ENCODE measurements at places on chromosomes 7 and 10.

DNA sequence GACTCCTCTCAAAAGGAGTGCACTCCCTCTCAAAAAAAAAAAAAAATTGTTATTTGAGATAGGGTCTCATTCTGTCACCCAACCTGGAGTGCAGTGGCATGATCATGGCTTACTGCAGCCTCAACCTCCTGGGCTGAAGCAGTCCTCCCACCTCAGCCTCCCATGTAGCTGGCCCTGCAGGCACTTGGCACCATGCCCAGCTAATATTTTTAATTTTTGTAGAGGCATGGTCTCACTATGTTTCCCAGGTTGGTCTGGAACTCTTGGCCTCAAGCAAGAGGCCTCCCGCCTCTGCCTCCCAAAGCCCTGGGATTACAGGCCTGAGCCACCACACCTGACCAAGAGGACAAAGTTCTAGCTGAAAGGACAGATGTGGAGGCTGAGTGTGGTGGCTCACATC, 120.3 kb downstream of the EPC1 start:
- no peak for DNase-seq

- DNase-seq, result no peak
These were observed 46.2 kb downstream of the VWDE start for GRCh38 chr7:12357508-12357907.

DNA sequence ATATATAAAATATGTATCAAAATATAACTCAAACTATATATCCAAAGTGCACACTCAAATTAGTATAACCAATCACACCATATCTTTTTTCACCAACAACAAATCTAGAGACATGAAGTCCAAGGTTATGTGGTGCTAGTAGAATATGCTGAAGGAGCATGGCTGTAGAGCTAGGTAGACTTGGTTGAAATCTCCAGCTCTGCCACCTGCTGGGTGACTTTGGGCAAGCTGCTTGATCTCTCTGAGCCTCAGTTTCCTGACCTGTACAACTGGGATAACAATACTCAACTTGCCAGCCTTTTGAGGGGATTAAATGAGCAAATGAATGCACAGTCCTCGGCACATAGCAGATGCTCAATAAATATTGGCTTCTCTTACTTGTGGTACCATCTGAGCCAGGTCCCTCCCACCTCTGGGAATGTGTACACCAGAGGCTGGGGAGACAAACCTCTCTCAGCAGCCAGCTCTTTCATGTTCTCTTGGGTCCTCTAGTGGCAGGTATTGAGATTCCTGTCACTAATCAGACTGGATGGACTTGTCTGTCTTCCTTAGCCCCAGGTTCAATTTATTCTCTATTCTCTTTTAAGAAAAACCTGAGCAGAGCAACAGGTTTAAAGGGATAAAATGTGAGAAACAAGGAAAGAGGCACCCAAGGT, 94.3 kb upstream of the PDE1C start:
- peak; percentile 85 for DNase-seq

DNA sequence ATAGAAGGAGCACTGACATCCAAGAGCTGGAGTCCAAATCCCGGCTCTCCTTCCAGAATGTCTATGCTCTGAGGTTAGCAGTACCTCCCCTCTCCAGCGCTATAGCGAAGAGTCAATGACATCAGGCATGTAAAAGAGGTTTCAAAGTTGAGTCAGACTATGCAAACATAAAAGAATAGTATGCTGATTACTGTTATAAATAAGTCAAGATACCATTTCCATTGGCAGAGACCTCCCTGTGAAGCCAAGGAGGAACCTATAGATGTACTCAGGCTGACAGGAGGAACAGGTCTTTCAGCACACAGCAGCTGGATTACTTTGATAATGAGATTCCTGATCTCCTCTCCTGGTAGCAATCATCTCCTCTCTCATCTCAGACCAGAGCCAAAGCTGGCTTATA, 103.9 kb upstream of the EFCAB10 start:
- no peak for DNase-seq

DNA sequence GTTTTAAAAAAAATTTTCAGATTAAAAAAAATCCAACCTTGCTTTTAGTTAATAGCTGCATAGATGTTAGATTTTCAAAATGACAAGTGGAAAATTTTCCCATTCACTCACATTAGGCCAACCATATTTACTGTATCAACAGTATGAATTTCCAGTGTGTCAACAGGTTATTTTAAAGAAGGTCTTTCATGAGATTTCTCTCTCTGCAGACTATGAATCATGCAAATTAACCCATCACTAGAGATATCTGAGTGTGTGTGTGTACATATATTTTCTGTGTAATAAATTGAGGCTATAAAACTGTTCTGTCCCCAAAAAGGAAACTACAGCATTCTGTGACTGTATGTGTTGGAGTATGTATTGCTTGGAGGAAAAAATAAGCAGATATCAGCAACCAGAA, 305.6 kb downstream of the ARL4A start:
- DNase-seq, result no peak

DNA sequence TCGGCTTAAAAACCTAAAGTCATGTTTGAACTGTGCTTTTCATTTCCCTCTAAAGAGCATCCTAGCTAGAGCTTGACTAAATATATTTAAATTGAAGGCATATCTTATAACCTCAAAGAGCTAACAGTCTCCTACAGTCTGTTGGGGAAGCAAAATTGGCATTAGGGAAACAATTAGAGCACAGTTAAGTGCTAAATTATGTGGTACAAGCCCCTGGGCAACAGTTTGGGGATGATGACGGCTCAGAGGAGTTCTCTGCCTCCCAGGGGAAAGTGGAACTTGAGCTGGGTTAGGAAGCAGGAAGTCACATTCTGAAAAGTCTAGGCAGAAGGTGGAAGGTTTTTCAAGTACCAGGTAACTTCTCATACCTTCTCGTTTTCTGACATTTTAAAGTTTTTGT, 18.6 kb upstream of the GOT1 start:
- DNase-seq, result no peak

Measured in DMS 273 treated with DMSO at 0.1 percent for 48 hours (cell line).